ENCODE measurements at places on chromosomes 2 and 18.

DNA sequence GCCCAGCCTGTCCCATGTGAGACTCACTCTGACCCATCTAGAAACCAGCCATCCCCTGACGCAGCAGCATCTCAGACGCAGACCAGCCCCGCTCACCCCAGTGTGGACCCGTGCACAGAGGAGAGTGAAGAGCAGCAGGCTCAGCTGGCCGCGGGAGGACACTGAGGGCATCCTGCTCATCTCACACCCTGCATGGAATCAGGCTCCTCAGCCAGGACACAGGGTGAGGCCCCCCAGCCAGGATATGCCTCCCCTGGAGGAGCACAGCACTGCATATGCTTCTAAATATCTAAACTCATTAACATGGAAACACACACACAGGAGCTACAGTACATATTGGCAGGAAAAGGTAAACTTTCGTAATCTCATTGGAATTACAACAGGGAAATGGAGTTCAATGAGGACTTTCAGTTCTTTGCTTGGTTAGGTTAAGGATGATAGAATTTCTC is 34.4 kb downstream of the NEMP2 start:
- no peak for DNase-seq

- DNase-seq, result no peak
Observed at GRCh38 chr2:68769586-68770270, 35.1 kb downstream of the ARHGAP25 start.

- DNase-seq, result no peak
Observed at GRCh38 chr18:10215446-10215845, 239.0 kb upstream of the APCDD1 start.

- no peak for DNase-seq
Observed at GRCh38 chr2:102550151-102550550, 69.2 kb upstream of the SLC9A2 start.

DNA sequence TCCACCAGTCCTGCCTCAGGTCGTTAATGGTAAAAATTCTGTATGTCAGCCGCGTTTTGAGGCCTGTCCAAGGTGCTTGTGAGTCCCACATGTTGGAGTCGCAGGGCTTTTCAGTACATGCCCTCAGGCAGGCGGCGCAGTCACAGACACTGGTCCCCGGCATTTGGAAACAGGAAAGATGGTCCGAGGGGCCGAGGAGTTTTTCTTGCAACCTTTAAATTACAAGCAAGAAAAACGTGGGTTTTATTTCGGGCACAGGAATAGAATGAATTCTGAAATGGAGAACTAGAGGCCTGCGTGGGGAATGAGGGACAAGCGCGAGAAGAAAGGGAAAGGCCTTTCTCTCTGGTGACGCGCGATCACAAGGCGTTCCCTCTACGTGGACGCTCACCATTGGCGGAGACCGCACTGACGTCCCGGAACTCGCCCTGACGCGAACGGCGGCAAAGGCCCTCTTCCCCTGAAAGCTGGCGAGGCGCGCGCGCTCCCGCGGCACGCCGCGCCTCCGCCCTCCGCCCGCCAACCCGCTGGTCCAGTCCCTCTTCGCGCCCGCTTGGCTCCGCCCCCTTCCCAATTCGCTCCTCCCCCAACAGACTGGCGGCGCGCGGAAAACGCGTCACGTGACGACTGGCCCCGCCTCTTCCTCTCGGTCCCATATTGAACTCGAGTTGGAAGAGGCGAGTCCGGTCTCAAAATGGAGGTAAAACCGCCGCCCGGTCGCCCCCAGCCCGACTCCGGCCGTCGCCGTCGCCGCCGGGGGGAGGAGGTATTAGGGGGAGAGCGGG is at the start of gene HNRNPA3:
HNRNPA3 (plus strand) TSS at position 689 of the 785 bp plus-strand sequence; CDS start at position 695, 6 bp downstream.
- peak; percentile 98 for DNase-seq

DNA sequence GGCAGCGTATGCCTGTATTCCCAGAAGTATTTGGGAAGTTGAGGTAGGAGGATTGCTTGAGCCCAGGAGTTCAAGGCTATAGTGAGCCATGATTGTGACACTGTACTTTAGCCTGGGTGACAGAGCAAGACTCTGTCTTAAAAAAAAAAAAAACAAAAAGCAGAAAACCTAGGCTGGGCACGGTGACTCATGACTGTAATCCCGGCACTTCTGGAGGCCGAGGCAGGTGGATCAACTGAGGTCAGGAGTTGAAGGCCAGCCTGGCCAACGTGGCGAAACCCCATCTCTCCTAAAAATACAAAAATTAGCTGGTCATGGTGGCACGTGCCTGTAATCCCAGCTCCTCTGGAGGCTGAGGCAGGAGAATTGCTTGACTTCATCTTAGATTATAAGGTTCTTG is 46.4 kb downstream of the MTA3 start:
- no peak for DNase-seq

- no peak for DNase-seq
Observed at GRCh38 chr2:168530982-168531622, 75.0 kb downstream of the CERS6 start.

DNA sequence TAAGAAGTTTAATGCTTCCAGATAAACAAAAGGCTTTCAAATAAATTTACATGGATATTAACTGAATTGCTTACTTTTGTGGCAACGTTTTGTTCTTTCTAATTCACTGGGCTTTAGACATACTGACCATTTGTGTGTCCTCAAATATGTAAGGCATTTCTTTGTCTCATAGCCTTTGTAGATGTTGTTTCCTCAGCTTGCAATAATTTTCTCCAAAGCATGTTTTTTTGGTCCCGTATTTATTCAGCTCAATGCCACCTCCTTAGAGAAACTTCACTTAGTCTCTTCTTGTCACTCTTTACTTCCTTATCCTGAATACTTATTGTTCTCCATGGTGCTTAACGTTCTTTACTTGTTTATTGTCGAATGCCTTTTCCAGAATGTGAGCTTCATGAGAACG is 98.5 kb downstream of the NUP35 start:
- DNase-seq, result no peak

DNA sequence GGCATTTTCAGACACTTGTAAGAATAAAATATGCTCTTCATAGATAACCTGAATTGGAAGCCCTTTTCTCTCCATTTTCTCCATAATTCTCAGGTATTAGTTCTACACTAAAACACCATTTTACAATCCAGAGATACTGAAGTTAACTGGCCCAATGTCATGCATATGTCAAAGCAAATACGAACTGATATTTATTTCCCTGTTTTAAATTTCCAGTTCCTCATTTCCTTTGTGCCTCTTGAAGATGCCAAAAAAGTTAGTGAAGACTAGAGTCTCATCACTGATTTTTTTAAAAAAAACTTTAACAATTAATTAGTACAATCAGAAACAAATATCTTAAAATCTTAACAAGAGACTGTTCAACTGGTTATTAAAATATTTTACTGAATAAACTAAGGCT is 52.8 kb upstream of the ITGB6 start:
- no peak for DNase-seq

GRCh38 chr2:130335226-130335625 is 7.5 kb upstream of the IMP4 start:
- no peak for DNase-seq

DNA sequence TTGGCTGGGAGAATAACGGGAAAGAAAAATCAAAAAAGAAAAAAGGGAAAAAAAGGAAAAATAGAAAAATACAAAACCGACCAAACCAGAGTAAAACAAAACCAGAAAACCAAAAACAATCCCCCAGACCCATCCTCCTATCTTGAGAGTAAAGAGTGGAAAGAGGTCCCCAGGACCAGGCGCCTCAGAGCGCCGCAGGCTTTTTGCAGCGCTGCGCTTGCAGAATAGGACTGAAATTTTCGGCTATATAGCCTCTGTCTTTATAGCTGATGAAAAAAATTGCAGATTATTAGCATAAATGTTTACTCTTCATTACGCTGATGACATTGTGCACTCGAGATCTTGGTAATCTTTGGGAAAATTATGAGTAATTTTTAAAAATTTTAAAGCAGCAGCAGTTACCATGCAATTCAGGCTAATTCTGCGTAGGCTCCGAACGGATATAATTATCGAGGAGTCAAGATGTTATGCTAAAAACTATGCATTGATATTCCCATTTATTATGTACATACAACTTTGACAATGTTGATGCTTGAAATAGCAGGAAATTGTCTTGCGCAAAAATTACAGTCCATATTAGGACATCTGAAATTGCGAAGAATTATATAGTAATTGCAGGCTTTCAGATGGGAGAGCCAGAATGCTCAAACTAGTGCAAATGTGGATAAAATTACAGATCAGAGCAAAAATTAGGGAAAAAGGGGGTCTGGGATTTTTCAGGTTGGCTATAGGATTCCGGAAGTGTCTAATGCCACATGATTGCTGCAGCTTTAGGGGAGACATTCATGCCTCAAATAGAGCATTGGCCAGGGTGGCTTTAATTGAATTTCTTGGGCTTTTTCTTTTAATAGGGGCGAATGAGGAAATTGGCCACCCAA is 8.3 kb downstream of the DLX1 start:
- no peak for DNase-seq

DNA sequence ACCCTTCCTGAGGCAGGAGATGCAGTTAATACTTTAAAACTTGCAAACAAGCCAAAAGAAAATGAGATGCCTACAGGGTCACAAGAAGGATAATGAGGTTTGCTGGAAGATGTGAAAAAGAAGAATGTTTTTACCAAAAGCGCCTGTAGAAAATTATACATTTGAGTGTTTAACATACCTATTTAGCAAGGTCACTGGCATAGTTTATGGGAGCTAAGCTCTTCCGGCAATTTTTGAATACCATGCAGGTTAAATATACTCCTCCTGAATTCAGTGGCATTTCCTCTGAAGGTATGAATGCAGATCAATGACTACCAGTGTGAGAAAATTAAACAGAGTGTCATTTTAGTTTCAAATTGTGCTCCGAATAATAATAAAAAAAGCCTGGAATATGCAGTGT is 21.2 kb upstream of the MAP3K20 start:
- no peak for DNase-seq

- DNase-seq, result no peak
Observed at GRCh38 chr2:127641846-127642507, 4.0 kb upstream of the GPR17 start.

- DNase-seq, result no peak
Observed at GRCh38 chr2:212968284-212969081, 182.9 kb downstream of the IKZF2 start.

DNA sequence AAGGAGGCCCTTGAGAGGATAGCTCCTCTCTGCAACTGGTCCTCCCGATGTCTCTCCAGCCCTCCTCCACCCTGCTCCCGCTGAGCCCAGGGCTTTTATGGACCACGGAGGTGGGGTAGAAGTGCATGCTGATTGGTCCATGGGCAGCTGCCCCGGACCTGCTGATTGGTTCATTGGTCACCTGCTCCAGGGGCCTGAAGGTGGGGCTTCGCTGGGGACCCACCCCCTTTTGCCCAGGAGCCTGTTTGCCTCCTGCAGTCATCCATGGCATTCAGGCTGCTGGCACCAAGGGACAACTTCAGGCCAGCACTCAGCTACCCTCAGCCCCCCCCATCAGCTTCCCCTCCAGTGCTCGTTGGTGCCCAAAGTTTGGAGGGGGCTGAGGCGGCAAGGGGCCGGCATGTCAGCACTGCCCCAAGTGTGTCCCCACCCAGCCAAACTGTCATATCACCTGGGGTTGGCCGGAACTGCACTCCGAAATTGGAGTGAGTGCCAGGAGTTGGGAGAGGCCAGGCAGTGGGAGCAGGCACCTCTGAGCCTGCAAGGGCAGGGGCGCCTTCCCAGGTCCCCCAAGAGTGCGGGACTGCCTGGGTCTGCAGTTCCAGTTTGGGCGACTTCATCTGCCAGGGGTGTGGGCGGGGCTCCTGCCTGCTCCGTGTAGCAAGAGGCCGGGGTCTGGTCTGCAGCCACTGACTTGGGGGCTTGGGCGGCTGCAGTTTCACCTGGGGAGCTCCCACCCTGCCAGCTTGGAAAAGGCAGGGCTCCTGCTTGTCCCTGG is 288.9 kb downstream of the RDH14 start:
- DNase-seq, result no peak

GRCh38 chr2:239991689-239992314 is 33.3 kb downstream of the NDUFA10 start:
- DNase-seq, result no peak

DNA sequence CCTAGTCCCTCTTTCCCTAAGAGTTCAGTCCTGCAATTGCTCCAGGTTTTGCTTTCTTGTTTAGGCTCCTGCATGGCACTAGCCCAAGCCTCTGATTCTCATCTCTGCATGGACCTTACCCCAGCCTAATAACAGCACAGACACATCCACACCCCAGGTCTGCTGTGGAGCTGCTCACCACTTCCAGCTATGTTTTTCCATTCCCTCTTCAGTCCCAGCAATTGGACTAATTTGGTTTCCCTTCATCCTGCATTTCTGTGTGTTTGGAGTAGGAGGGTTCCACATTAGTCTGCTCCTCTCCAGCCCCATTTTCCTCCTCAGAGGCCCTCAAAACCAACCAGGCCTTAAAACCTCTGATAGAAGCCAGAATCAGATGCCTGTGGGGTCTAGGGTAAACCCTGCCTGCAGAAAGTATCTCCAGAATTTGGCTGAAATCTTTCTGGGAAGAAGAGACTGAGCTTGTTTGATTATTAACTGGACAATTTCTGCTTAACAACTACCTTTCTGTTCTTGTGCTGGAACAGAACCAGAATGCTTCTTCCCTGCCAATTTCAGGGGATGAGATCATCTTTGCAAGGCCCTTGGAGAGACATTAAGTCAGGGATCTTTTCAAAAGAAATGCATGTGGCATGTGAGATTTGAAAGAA is 95.9 kb downstream of the GFPT1 start:
- no peak for DNase-seq

DNA sequence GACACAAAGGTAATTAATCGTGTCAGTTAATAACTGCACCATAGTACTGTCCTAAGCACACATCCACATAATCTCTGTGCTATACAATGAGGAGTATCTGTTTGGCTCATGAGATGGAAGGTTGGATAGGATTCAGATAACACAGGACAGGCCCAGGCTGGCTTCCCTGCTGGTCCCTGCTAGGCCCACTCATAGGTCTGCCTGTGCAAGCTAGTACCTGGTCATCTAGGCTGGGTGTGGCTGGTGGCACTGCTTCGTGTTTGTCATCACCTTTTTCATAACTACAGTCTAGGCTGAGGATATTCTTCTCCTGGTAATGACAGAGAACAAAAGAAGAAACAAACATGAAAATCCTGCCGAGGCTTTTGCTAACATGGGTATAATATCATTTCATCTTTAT is 392.8 kb downstream of the TRIB2 start:
- no peak for DNase-seq

DNA sequence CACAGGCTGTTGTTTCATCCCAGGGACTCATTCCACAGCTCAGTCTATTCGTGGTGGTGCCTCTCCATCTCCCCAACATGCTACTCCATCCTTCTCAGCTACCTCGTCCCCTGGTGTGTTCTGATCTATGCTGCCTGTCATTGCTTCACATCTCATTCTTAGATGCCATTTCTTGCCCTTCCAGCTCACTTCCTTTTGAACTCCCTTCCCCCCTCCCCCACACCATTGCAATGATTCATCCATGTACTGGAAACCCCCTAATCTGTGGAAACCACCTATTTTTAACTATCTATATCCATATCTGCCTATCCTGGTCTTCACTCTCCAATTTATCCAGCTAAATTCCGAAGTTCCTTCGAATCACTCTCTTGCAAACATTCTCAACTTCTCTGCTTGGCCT is 65.7 kb upstream of the PARD3B start:
- no peak for DNase-seq
